ENCODE measurements at places on chromosomes 1 and 21.

GRCh38 chr1:172887162-172887561 lies 163.6 kb downstream of the TNFSF18 start:
- no peak for DNase-seq

DNA sequence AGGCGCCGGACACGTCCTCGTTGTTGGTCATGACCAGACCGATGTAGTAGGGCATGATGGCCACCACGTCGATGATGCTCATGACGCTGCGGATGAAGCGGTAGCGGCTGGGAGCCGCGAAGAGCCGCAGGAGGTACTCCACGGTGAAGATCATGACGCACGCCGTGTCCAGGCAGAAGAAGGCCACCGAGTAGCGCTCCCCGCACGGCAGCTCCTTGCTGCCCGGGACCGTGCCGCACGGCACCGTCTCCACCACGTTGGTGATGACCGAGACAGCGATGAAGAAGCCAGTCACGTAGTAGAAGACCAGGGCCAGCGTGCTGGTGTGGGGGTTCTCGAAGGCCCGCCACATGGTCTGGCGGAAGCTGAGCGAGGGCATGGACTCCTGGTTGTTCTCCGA lies 7.6 kb downstream of the KCND3 start:
- DNase-seq, result no peak

DNA sequence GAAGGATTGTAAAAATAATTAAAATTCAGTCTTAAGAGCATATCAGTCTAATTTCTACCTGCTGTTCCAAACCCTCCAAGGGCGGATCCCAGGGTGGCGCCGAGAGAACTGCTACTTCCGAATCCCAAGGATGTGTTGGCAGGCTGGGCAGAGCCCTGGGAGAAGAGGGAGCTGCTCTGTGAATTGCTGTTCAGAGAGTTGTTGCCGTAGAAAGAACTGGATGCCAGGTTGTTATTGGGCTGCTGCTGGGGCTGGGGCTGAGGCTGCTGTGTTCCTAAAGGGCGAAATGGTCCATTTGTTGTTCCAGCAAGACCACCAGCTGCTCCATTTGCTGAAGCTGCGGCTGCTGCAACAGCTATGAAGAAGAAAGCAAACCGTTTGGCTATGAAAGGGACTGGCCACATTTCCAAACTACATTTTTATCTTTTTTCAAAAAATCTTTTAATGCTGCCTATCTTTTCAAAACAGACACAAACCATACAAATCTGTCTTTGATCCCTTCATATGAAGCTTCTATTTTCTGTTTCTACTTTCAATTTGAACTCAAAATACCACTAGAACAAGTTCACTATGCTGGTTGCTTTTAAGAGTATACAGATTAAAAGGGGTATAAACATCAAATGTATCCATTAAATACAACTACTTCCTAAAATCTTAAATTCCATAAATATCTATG lies 57.5 kb upstream of the SDC3 start:
- DNase-seq, result no peak

DNA sequence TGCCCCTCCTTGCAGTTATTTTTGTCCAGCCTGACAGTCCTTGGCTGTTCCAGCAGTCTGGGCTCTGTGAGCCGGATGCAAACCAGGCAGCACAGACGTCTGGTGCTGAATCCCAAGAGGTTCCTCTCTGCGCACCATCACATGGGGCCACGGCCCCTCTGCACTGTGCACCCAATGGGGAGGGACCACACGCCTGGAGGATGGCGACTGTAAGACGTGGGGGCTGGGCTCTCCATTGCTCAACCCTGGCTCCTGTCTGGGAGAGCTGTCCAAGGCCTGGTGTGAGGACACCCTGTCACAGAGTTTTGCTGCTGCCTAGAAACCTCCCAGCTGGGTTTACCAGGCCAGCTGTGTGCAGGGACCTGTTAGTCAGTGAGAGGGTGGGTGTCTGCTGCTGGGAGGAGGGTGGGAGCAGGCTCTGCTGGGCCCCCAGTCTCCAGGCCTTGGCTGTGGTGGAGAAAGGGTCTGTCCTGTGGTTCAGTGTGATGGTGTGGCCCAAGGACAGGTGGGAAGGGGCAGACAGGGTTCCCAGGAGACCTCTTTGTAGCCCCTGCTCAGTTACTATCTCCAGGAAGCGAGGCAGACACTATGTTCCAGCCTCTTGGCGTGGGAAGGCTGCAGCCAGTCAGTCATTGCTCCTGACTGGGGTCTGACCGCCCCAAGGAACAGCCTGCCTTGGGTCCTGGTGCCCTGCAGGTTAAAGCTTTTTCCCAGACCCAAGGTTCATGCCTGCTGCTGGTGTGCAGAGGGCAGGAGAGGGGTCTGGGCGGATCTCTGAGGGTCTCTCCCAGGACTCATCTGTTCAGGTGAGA lies 13.8 kb downstream of the HEYL start:
- no peak for DNase-seq
